ENCODE measurements at places on chromosomes 2 and 18.

DNA sequence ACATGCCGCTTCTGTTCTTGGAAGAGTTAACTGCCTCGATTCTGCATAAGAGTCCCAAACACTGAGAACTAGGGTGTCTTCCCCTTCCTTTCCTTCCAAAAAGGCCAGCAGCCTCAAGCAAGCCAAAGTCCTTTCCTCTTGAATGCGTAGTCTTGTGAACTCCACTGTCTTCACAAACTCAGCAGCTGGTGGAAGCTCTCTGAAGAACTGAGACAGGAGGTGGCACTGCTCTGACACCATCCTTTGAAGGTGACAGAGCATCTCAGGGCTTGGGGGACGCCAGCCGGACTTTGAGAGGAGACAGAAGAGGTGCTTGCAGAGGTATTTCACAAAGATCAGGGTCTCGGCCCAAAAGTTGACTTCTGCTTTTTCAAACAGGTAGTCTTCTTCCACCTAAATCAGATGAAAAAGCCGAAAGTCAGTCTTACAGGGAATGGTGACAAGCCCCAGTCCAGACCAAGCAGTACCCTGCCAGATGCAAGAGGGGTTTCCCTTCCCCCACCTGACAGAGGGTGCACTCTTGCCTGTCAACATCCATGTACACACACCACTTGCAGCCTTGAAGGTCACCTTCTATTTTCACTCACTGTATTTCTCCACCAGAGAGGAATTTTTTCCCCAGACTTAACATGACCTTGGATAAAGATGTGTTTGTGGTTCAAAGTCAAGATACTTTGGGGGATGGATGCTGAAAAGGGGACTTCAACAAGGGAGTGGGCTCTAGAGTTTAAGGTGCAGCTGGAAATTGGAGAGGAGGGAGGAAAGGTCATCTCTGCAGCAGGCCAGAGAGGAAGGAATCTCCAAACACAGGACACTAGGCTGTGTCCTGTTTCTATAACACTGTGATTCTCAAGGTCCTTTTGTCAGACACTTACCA, 4.8 kb upstream of the ZFP36L2 start:
- no peak for DNase-seq

DNA sequence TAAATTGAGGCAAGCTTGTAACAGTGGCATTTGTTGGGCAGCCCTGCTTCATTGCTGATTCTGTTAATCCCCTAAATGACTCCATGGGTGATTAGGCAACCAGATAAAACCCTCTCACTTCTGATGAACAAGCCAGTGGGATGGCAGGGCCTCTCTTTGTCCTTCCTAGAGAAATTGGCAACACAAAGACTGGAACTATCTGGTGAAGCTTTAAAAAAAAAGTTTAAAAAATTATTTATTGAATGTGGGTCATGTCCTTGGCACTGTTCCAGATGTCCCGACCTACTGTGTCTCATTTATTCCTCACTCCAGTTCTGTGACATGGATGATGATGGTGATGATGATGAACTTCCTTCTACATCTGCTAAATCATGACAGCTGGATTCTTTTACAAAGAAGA, 30.8 kb downstream of the NRP2 start:
- DNase-seq: no peak

- DNase-seq: no peak
These were observed 1100.2 kb downstream of the CBLN2 start for GRCh38 chr18:71443706-71444480.

DNA sequence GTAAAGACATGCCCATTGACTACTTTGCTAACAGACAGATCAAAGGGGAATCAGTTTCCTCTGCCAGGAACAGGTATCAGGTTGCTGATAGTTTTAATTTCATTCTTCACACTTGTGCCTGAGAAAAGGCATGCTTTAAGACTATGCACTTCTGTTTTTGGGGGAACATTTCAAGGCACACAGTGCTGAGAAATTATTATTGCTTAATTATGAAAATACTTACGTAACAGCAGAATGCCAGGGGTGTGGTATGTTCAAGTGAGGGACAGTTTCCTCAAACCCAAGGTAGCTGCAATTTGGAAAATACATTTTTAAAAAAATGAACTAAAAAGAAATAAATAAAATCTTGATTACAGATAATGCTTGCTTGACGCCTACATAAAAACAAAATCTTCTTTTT, 1746.1 kb upstream of the PIK3C3 start:
- no peak for DNase-seq

GRCh38 chr2:12702168-12703121, 14.3 kb upstream of the TRIB2 start:
- DNase-seq: no peak

DNA sequence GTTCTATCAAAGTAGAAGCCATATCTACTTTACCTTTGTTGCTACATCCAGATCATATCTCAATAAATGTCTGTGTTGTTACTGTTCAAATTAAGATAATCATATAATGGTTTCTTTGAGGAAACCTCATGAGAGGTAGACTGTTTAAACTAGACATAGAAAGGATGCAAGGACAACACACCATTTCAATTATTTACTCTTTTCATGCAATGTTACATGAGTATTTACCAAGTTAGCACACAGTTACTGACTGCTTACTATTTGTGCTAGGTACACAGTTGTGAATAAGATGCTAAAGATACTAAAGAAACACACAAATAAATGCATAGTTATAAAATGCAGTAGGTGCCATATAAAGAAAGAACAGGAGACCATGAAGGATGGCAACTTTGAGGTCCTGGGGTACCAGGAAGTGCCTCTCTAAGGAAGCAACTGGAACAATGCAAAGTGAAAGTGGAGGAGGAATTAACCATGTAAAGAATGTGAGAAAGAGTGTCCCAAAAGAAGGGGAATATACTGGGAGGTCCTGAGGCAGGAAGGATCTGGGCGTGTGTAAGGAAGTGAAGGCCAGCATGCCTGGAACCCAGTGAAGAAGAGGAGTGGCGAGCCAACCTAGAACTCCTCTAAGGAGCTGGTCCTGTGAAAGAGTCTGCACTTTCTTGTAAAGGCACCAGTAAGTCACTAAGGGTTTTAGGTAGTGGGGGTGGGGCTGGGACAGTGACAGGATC, 39.4 kb downstream of the RBMS1 start:
- DNase-seq: no peak

GRCh38 chr2:223042704-223043118, 9.3 kb upstream of the KCNE4 start:
- no peak for DNase-seq

GRCh38 chr2:71385012-71385411, 53.4 kb downstream of the ZNF638 start:
- no peak for DNase-seq

DNA sequence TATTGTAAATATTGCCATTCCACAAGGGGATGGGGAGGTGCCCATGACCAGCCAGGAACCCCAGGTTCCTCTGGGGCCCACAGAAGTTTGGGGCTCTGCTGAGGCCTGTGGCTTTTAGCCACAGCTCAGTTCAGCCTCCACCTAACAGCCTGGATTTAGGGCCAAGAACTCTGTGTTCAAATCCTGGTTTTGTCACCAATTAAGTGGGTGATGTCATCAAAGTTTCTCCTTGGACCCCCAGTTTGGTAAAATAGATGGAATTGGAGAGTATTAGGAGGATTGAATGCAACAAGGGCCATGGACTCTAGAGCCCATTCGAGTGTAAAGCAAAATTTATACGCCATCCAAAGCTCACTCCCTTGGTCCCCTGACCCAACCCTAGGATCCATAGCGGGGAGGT, 3.2 kb upstream of the FEV start:
- DNase-seq: no peak

- no peak for DNase-seq
These were observed 27.2 kb downstream of the GALNT14 start for GRCh38 chr2:31110998-31111397.

DNA sequence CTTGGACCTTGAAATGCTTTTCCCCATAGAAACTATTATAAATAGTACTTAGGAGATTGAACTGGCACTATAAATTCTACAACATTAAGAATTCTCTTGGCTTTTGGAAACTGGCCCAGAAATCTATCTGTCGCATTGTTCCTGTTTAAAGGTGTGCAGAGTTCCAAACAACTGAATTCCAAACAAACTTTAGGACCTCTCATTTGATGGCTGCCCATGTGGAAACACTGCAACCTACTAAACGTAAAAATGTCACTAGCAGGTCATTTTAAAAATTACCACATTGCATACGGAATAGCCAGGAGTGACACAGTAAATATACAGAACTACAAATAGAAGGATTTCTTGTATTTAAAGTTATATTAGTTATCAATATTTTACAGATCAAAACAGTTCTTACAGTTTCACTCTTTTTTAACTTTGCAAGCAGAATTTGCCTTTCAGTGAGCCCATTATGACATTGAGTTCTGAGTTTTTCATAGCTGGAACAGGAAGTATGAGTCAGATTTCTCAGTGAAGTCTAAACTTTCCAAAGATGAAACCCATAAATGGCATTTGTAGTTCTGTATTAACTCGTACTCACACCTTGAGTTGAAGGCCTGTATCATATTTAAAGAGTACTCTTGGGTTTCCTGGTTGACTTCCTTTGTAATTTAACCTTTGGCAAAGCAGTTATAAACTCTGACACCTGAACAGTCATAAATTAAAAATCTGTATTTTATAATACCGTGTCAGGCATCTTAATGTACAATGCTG, 142.3 kb upstream of the BOD1L2 start:
- DNase-seq: peak; percentile 49

DNA sequence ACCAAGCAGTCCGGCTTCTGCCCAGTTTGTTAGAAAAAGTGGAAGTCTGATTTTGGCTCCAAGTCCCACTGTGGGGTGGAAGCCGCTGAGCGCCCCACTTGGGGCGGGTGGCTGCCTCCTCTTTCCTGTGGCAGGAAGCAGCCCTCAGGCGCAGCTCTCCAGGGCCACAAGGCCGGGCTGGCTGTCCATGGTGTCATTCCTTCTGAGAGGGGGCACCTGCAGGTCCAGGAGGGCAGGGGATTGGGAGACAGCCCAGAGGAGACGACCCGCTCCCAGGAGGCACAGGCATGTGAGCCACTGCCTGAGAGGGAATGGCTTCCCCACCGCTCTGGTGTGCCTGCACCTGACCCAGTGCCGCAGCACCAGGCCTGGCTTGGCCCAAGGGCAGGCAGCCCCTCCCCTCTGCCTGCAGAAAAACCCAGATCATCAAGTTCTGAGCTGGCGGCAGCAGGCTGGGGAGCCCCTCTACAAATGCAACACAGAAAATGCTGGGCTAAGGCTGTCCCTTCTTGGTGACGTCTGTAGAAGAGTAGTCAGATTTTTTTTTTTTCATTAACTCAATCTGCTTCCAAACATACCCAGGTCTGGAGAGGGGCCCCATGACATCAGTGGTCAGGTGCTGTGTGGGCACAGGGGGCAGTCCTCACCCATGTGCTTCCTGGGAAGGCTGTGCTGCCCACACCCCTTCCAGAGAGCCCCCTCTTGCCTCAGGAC, 38.4 kb downstream of the HS6ST1 start:
- DNase-seq: no peak

DNA sequence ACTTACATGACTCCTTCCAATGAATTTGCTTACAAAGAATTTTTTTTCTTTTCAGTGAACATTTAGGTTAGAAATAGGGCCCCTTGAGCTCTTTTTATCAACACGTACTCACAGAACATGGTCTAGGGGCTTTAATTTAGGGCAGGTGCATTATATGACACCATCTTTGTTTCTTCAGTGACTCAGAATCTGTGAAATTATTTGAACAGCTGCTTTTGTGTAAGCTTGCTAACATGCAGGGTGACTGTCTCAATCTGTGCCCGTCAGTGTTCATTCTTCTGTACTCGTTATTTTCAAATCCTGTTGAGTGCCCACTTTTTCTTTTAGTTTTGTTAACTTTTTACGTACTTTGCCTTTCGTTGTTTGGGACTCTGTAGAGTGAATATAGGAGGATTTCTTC, 52.8 kb upstream of the CABYR start:
- no peak for DNase-seq

GRCh38 chr2:170030040-170030439, 147.9 kb upstream of the MYO3B start:
- no peak for DNase-seq

DNA sequence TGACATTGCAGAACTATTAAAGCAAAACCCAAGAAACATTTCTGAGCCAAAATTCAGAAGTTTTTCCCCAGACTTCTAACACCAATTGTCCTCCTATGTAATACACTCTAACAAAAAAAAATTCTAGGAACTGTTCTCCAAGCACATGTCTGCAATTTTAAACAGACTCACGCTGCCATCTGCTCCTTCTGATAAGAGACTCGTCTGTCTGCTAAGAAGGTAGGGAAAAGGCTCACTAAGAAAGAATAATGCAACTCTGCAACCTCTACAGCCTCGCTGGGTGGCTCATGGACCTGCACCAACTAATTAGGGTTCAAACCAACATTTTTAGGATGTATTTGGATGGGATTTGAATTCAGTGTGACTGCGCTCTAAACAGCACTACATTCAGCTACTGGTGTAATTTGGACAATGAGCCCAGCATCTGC, 366.5 kb downstream of the DSC3 start:
- no peak for DNase-seq

All from GM13977 (cell line).